ENCODE measurements at places on chromosomes 3 and 15.

DNA sequence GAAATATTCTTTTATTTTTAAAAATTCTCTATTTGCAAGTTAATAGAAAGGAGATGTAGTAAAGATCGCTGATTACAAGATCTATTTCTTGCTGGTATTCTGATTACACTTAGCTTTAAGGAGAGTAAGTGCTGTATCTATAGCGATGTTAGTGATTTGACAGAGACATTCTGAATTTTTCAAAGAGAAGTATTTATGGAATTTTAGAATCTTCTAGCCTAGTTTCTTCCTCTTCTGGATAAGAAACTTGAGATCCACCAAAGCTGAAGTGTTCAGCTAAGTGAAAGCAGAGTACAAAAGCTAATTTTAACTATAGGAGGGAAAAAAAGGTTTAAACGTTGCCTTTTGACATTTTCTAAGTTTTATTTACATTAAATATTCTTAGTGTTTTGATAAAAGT, 72.1 kb upstream of the RARB start:
- no peak for DNase-seq

GRCh38 chr15:71807691-71808091, 2.7 kb upstream of the NR2E3 start:
- no peak for DNase-seq

GRCh38 chr3:70431911-70432310, 119.5 kb upstream of the MDFIC2 start:
- DNase-seq = no peak

DNA sequence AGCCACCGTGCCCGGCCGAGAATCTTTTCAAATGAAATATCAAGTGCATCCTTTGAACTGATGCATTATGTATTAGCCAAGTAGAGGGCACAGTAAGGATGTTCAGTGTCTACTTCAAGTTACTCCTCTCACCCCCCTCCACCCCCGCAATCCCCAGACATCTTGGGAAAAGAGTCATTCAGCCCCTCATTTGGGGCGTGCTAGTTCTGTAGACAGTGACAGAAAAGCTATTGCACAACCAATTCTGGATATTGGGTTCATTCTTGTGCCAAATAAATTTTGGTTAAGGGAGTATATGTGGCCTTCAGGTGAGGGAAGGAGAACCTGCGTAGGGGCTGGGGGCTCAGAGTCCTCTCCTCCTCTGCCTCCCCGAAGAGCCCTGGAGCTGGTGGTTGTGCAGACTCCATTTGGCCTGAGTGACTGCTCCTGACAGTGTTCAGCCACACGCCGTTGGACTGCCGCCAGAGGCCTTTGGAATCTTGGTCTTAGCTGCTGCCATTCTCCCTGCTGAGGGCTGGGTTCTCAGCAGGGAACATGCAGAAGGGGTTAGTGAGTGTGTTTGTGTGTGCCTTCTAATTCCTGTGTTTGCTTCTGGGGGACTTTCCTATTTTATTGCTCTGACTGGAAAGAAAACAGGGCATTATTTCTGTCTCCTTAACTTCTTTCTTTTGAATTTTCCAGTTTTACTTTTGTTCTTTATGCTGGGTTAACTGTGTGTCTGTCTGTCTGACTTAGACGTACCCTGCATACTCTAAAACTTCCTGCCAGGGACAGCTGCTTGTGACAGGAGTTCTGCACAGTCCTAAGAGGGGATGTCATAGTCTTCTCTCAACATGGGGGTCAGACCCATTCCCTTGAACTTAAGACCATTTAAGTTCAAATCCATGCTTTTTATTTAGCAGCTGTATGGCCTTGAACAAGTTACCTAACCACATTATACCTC, 21.0 kb downstream of the RARB start:
- no peak for DNase-seq

DNA sequence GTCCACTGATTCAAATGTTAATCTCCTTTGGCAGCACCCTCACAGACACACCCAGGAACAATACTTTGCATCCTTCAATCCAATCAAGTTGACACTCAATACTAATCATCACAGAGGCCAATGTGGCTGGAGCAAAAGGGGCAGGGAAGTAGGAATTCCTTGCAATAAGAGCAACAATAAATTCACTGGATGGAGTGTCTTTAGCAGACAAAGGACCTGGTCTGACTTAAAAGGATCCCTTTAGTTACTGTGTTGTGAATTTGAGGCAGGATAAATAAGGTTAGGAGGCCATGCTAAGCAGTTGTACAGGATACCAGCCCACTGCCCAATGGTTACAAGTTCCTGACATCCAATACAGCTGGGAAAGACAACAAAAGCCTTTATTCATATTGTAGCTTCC, 12.3 kb upstream of the GFM1 start:
- no peak for DNase-seq

DNA sequence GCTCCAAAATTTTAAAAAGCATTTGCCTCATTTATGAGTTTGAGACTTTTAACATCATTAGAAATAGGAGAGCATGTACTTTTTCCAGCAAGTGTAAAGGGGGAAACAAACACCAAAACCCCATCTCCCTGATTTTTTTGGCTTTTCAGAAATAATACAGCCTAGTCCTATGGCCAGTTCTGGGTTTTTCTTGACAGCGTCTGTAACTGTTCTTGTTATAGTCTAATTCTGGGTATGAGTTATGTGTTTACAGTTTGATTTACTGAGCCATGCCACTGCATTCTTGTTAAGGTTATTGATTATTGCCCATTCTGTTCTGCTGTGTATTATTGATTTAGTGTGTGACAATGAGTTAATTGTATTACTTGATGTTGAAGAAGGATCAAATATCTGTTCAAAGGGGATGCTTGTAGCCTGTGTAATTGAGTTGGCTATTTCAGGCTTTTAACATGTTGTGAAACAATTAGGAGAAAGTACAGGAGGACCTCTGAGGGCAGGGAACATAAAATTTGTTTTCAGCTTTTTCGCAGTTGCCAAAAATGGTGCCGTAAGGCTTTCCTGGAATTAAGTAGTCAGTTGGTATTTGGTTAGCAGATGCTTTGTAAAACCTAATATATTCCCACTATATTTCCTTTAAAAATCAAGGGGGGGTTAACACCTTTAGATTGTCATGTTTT, 46.1 kb downstream of the MBNL1 start:
- DNase-seq = no peak

- DNase-seq = no peak
Measured at GRCh38 chr3:74582982-74583381, 31.5 kb downstream of the CNTN3 start.

DNA sequence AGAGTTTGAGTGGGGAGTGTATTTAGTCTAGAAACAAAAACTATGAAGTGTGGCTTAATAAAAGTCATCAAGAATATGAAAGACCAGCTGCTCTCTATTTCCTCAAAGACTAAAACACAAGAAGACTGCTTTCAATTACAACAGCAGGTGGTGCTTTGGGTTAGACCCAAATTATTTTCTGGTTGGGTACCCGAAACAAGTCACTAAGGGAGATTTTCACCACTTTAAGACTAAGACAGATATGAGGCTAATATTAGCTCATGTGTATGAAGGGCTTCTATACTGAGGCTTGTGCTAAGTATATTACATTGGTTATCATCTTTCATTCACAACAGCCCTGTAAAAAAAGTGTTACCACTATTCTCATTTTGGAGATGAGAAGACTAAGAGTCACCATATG, 43.1 kb downstream of the COL8A1 start:
- no peak for DNase-seq

- no peak for DNase-seq
Measured at GRCh38 chr3:113104357-113105092, 106.8 kb upstream of the BOC start.

GRCh38 chr3:189070965-189071364, 100.8 kb upstream of the TPRG1 start:
- no peak for DNase-seq

DNA sequence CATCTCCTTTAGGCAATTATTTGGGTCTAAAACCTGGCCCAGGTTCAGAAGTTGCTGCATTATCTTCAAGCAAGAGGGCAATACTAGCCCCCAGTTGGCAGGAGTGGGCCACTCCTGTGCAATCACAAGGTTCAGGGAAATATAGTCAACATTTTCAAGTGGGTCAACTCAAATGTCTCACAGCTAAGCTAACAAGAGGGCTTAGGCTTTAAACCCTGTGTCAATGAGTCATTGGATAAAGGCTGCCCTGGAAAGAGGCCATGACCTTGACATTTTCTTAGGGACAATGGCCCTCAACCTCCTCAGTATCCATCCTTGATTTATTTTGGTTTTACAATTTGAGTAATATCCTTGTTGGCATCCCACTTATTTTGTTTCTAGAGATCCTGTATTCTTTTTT, 73.5 kb upstream of the DCP1A start:
- no peak for DNase-seq

Data from CD4-positive, alpha-beta T cell treated with Interleukin-10 for 1 hour (primary cell).